ENCODE measurements at places on chromosomes 4 and X.

- DNase-seq = peak; percentile 80
Observed at GRCh38 chrX:28586981-28587551, at the start of gene IL1RAPL1. TSS of gene IL1RAPL1 (plus strand) at chrX:28587446.

DNA sequence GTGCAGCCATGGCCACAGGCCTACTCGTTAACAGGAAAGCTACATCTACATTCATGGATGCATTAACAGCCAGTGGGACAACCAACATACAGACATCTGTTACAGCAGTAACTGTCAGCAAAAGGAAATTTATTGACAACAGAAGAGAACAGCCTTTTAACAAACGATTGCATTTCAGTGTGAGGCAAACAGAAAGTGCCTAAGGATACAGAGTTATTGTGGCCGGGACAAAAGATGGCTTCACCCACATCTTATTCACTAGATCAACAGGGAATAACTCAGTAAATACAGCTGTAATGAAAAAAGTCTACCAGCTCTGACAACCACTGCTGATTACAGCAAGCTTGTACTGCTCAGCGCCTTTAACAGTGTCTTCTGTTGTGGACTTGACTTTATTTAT, 61.5 kb upstream of the TBL1X start:
- DNase-seq = no peak

GRCh38 chrX:130086447-130087206, 23.7 kb downstream of the ELF4 start:
- no peak for DNase-seq

DNA sequence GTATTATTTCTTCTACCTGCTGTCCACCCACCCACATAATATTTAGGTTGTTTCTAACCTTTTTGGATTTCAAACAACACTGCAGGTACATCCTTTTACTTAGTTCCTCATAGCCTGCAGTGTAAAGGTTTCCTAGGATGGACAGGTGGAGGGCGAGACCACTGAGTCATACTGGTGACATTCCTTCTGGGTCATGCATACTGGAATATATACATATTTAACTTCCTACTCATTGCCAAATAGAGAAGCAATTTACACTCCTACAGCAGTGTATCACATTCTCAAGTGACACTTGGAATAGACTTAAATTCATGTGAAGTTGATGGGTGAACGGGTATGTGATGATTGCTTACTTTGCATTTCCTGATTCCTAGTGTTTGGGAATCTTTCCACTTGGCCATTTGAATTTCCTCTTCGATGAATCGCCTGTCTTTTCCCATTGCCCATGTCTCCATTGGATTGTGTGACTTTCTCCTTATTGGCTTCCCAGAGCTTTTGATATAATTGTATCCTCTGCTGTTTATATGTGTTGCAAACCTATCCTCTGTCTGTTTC, 8.2 kb upstream of the PPP2R2C start:
- DNase-seq = no peak

GRCh38 chr4:188722911-188723310, 583.7 kb downstream of the TRIML1 start:
- no peak for DNase-seq

DNA sequence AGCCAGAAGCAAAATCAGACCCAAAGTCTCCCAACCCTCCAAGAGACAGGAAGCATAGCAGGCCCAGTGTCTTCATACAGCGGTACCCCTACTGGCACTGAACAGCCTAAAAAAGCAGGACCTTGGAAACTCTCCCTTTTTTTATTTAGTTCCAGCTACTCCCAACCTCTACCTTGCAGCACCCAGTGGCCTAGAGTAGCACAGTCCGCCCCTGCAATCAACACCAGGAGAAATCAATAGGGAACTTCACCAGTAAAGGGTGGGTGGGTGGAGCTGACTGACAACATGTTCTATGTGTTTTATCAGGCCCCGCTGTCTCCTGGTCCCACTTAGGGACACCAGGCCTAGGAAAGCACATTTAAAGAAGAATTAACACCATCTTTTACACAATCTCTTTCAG, 378.5 kb upstream of the CT83 start:
- no peak for DNase-seq

DNA sequence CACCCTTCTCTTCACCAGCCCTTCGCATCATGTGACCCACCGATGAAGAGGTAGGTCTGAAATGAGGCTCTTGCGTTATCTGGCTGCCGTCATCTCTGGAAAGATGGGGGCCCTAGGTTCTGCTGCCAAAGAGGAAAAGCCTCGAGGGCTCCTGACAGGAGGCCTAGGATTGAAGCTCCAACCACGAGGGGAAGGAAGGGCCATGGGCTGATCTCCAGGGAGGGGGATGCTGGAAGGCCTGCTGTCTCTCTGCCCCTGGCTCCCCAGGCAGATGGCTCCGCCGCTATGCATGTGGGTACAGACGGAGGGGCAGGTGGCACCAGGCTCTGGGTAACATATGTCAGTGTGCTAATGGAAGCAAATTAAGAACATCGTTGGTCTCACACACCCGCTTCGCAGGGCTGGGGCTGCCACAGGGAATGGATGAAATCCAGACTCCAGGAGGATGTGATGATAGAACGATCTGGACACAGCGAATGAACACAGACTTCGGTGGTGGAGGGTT, 44.9 kb downstream of the AFAP1 start:
- DNase-seq = no peak

DNA sequence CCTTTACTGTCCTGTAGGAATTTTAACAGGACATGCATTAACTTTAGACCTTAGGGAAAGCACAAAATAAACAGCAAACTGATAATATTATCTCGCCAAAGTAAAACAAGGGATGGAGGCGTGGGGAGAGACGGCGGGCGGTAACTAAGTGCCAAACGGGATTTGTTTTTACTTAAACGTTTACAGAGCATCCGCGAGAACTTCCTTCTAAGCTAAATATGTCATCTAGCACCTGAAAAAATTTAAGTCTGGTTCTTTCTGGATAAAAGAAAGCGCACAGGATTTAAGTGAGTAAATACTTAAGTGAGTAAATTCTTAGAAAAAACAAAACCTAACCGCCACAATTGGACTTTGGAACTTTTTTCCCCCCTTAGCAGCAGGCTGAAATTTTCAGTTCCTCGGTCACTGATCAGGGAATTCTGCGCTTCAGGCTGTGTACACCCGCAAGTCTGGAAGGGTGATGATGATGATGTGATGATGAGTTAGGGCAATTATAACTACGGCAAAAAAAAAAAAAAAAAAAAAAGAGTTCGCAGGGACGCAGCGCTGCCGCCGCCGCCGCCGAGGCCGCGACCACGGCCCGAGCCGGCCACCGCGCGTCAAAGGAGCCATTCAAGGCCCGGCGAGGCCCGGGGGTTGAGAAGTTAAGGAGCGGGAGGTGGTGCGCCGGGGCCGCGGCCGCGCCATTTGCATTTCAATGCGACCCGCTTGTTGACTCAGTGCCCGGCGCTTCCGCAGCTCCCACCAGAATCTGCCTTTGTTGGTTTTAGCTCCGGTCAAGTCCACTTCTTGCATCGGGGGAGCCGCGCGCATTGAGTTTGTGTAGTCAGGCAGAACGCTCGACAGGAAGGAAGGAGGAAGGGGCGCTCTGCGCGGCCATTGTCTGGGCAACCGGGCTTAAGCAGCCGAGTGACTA, 108.8 kb downstream of the SPRY1 start:
- DNase-seq = peak; percentile 76

- no peak for DNase-seq
Observed at GRCh38 chr4:53619431-53619830, 28.1 kb upstream of the LNX1 start.

DNA sequence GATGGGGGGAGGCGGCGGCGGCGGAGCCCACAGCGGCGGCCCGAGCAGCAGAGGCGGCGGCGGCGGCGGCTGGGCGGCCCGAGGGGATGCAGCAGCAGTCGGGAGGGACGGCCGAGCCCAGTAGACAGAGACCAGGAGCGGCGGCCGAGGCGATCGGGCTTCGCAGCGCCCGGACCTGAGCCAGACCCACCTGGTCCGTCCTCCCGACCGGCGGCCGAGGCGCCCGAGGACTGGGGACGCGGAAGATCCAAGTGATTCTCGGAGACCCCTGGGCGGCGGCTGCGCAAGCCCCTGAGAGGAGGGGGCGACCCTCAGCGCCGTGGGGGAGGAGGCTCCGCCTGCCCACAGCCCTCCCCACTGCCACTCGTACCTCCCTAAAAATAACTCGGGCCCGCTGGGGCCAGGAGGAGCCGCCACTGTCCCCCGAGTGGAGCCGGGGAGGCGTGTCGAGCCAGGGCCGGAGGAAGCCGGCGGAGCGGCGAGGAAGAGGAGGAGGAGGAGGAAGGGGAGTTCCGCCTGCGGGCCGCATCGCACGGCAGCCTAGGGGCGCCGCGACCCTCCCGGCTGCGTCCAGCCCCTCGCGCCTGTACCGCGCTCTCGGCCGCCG, 608 bp downstream of the RAPGEF2 start:
- peak; percentile 36 for DNase-seq

GRCh38 chrX:101262590-101262989, 28.5 kb downstream of the TAF7L start:
- DNase-seq = no peak
